Activated T-cell treated with anti-CD3 and anti-CD28 coated beads, Interleukin-2, amount 50 U/mL, for 4 hours (primary cell): ENCODE measurements at places on chromosomes 16 and 17.

DNA sequence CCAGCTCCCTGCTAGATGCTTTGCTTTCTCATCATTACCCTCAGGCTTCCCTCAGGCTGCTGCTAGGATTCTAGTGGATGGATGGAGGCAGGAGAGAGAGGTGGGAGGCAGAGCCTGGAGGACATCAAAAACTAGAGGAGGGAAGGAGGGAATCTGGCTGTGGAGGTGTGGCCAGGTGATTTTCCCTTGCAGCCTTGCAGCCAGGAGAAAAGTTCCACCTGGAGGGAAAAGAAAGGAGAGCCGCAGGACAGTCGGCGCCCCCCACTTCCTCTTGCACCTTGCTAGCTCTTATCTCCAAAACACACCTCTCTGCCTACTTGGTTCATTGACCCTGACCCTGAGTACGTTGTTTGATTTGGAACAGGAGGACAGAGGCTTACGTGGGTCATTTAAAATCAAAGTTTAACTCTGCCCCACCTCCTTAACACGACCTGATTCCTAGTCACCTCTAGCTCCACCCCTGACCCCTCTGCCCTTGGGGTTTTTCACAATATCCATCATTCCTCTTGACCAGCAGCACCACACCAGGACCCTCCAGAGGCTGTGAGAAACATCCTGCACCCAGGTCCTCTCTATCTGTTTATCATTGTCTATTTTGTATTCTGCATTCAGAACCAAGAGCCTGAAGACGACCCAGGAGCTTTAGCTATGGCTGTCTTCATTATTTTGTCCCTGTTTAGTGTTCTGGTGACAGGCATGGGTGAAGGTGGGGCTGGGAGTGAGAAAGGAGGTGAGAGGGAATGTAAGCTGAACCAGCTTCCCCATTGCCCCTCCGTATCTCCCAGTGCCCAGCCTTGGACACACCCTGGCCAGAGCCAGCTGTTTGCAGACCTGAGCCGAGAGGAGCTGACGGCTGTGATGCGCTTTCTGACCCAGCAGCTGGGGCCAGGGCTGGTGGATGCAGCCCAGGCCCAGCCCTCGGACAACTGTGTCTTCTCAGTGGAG, 15.9 kb downstream of the AOC3 start:
- no peak for DNase-seq

DNA sequence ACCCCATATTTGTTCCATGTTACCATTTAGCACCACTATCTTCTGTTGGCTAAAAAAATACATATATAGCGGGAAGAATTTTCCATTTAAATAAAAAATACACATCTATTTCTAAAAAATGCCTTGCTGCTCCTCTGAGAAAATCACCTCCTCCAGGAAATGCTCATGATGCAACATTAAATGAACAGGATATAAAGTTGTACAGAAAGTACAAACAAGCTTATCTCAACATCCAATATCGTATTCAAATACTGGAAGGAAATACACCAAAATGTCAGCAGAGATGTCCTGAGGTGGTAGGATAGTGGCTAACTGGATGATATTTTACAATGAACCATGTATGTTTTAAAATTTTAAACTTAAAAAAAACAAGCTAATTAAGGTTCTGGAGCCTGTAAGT, 21.3 kb downstream of the GNA13 start:
- DNase-seq = no peak

GRCh38 chr16:89334461-89334860, 117.0 kb downstream of the ZNF778 start:
- DNase-seq = no peak

DNA sequence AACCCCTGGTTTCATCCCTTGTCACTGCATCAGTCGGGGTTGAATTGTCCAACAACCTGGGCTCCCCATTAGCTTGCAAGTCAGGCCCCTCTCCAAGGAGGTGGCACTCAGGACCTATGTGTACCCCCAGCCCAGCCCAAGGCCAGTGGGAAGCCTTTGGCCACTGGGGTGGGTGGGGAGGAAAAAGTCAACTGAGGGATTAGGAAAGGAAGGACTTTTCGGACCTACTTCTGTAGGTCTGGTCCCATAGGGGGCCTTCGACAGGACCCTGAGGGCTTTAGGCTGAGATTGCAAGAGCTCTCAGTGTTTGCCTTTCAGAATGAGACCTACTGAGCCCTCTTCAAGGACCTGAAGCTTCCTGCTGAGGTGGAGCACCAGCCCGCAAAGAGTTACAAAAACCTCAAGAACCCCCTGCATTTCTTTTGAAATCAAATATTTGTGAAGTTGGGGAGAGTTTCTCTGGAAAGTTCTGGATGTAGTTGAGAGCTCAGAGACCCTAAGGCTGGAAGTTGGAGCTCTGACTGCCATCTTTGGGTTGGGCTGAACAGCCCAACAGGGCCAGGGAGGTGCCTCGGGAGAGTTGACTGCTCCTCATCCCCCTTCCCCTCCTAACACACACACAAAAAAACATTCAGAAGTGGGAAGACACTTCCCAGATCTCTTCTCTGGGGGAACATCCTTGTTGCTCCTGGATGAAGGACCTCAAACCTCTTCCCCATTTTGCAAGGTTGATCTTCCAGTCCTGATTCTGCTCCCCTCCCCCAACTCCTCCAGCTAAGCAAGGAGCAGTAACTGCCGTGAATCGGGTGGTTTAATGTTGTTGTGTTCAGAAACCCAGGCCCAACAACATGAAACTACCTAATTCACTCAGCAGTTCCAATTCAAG, 5.8 kb upstream of the HOXB9 start:
- no peak for DNase-seq

DNA sequence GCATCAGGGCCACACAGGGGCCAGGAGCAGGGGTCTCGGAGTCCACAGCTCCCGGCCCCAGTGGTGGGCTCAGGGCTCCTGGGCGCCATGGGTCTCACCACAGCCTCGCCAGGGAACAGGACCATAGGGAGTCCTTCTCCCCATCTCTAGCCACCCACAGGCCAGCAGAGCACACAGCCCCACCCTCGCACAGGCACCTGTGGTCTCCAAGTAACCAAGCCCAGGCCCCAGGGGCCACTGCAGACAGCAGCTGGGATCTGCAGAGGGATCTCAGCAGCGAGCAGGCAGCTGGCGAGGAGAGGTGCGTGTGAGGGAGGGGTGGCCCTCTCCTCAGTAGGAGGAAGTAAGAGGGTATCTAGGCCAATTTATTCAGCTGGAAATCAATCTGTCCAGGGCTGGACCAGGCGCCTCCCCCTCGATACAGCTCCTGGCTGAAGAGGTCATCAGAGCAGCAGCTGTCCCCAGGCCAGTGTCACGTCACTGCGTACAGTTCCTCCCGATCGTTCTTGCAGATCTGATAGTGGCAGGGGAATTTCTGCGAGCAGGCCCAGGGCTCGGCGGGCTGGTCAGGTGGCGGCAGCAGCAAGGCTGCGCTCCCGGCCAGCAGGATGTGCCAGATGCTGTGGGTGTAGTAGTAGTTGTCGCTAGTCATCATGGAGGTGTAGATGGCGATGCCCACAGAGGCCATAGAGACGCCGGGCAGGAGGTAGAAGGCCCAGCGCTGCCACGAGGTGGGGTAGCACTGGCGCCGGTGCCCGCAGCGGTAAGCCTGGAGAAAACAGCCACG, 1.4 kb upstream of the MRPL28 start:
- no peak for DNase-seq
